Upper lobe of left lung (tissue), 6 donors: ENCODE measurements at places on chromosomes 7 and 10. TPM values are rescaled to one million over a fixed set of nuclear protein-coding genes. Genes with fewer than 3 reads are reported as not detected.
A peak's percentile ranks its signal among the peaks of the same experiment; 100 is the strongest.

GRCh38 chr10:29535012-29535777 is 99.6 kb downstream of the SVIL start:
- no peak overlapping the region for H3K4me3 ChIP-seq
- DNase-seq = no peak
- H3K27ac ChIP-seq = peak overlapping the region; percentile 56
- H3K4me1 ChIP-seq = peaks cover 8% of the 10 kb centered on the region
- peaks cover 18% of the 10 kb centered on the region for H3K36me3 ChIP-seq
- no peaks in the 10 kb centered on the region for H3K27me3 ChIP-seq

GRCh38 chr10:61987537-61987936 is 86.0 kb downstream of the ARID5B start:
- H3K36me3 ChIP-seq = no peaks in the 10 kb centered on the region
- no peak overlapping the region for H3K4me3 ChIP-seq
- peaks cover 10% of the 10 kb centered on the region for H3K4me1 ChIP-seq
- no peaks in the 10 kb centered on the region for H3K27me3 ChIP-seq
- DNase-seq = no peak

DNA sequence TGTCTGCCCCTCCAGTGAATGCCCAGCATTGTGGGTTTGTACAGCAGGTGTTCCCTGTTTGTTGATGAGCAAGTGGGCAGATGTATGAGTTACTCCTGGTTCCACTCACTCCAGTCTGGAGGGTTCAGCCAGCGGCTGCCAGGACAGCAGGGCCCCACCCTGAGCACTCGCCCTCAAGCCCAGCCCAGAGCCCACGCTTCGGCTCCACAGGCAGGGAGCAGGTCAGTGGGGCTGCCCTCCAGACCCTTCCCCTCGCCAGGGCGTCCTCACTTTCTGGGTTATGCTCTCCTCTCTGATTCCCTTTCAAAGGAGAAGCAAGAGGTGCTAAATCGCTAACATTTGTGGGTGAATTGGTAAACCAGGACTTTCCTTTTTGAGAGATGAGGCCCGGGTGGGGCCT is 4.8 kb upstream of the VIPR2 start:
- peaks cover 6% of the 10 kb centered on the region for H3K4me1 ChIP-seq
- no peak overlapping the region for H3K4me3 ChIP-seq
- no peak for DNase-seq
- H3K36me3 ChIP-seq = no peaks in the 10 kb centered on the region
- H3K27ac ChIP-seq = no peak overlapping the region

GRCh38 chr7:92699560-92699959 is 109.4 kb upstream of the FAM133B start:
- no peak for DNase-seq
- H3K4me3 ChIP-seq = no peak overlapping the region
- peak overlapping the region; percentile 51 for H3K27ac ChIP-seq
- H3K36me3 ChIP-seq = no peaks in the 10 kb centered on the region
- H3K27me3 ChIP-seq = no peaks in the 10 kb centered on the region

GRCh38 chr10:80589726-80590373 is 52.1 kb downstream of the SH2D4B start:
- no peak for DNase-seq
- no peaks in the 10 kb centered on the region for H3K27me3 ChIP-seq
- no peak overlapping the region for H3K27ac ChIP-seq

DNA sequence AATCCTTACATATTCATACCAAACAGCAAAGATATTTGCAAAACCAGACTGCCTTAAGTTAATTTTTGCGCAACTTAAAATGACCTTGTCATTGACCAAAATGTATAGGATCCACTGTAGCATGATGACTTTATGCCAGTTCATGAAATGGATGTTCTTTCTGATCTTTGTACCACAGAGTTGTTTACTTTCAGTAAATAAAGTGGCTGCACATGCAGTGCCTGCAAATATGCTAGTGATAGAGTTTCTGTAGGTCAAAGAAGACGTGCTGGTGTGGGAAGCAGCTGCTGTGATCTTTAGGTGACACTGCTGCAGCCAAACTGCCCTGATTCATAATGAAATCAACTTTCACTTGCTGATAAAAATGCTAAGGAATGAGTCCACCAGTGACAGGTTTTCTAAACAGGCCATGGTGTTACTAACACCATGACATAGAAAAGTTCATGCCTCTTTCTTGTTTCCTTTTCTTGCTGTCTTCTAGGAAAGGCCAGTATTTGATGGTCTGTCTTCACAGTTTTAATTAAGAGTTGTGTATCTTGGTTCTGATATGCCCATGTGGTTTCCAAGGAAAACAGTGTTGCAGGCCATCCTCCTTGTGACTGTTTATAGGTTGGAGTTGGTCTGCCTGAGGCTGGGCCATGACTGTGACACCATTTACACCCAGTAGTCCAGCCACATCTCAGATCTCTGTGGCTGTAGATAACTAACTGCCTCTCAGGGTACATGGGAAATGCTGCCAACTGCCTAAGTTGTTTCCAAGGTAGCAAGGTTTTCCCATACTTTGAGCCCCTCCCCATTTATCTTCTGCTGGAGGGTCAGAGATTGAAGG is 62.5 kb downstream of the INSYN2A start:
- no peak overlapping the region for H3K27ac ChIP-seq
- no peaks in the 10 kb centered on the region for H3K4me1 ChIP-seq
- H3K36me3 ChIP-seq = peaks cover 19% of the 10 kb centered on the region
- DNase-seq = no peak
- H3K27me3 ChIP-seq = no peaks in the 10 kb centered on the region

DNA sequence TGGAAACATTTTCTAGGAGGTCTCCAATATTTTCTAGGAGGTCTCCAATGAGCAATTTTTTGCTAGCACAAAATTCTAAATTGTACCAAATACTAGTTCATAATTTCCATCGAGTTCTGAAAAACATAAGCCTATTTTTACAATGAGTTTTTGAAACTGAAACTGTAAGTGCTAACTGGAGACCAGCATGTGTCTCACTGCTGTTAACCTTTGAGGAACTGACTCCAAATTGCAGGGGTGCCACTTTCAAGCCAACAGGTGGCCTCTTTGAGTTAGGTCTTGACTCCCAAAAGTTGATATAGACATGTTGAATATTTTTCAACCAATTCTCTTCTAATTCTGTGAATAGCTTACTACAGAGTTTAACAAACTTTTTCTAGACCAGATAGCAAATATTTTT is 58.8 kb downstream of the CAV1 start:
- no peak overlapping the region for H3K27ac ChIP-seq
- no peaks in the 10 kb centered on the region for H3K27me3 ChIP-seq
- no peak overlapping the region for H3K4me3 ChIP-seq
- no peak for DNase-seq
- peaks cover 9% of the 10 kb centered on the region for H3K4me1 ChIP-seq

DNA sequence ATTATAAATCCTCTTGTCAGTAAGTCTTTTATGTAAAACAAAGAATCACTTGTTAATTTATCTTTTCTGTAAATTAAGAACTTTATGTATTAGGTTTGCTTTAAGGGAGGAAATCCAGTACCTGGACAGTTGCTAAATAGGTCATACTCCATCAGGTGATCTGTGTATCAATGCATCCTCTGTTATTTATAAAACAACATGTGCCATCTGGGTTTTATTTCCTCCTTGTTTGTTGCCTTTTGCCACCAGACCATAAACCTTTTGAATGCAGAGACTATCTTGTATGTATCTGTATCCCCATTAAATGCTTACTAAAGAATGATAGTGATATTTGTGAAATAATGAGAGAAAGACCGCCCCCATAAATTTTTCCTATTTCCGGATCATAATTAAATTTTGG is 70.0 kb downstream of the SLC35B4 start:
- H3K27me3 ChIP-seq = no peaks in the 10 kb centered on the region
- no peak for DNase-seq
- no peaks in the 10 kb centered on the region for H3K36me3 ChIP-seq
- no peak overlapping the region for H3K27ac ChIP-seq
- H3K4me3 ChIP-seq = no peak overlapping the region
- H3K4me1 ChIP-seq = no peaks in the 10 kb centered on the region

GRCh38 chr7:157309988-157310668 is 26.7 kb upstream of the DNAJB6 start:
- DNase-seq = no peak
- no peak overlapping the region for H3K27ac ChIP-seq

DNA sequence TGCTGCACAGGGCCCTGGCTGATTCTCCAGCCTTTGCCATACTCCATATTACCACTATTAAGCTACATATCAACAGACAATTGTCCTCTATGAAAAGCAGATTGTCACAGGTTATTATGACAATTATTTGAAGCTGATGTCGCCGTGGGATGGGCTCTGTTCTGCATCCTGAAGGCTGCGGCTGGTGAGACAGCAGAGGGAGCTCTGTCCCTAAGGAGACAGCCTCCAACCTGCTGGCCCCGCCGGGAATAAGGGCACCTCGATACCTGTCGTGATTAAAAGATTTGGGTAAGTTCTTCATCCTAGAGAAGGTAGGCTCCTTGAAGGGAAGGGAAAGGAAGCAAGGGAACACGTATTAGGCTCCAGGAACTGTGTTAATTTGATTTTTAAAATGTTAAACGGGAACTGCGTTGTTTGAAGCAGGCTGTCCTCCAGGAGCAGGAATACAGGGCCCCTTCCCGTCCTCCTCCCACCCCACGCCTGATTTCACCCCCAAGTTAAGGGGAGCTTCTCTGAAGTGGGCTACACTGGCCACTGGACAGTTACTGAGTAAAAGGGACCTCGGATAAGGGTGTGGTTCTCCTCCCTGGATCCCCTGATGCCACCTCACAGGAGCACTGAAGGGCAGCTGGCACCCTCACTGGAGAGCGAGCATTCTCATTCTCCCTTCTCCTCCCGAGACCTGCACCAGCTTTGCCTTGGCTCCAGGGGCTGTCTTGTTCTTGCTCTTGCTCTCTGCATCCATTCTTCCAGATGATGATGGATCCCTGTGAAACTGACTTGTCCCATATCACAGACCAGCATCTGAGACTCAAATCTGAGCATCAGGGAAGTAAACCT is 11.8 kb upstream of the TIAL1 start:
- H3K36me3 ChIP-seq = no peaks in the 10 kb centered on the region
- H3K27ac ChIP-seq = no peak overlapping the region
- no peaks in the 10 kb centered on the region for H3K27me3 ChIP-seq
- no peak overlapping the region for H3K4me3 ChIP-seq
- no peaks in the 10 kb centered on the region for H3K4me1 ChIP-seq

- H3K4me1 ChIP-seq = no peaks in the 10 kb centered on the region
- no peak for DNase-seq
- H3K27ac ChIP-seq = no peak overlapping the region
Measured at GRCh38 chr10:51638737-51639136, 60.7 kb downstream of the CSTF2T start.

DNA sequence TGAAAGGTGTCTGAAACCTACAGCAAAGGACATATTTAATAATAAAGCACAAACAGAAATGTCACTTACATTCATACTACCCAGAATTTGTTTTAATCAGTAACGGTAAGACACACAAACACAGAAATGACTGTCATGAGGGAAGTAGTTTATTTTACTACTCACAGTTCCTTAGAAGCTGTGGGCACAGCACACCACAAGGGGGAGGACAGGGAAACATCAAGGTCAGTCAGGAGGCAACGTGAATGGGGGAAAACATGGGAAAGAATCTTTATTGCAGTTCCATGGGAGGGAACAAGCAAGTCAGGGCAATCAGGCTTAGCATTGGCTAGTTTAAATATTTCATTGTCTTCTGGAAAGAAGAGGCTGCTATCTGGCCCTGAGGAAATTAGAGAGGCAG is 123.8 kb upstream of the PDSS1 start:
- no peak overlapping the region for H3K4me3 ChIP-seq
- no peak for DNase-seq
- no peaks in the 10 kb centered on the region for H3K36me3 ChIP-seq
- no peak overlapping the region for H3K27ac ChIP-seq

- H3K4me1 ChIP-seq = no peaks in the 10 kb centered on the region
- no peak overlapping the region for H3K4me3 ChIP-seq
- no peaks in the 10 kb centered on the region for H3K27me3 ChIP-seq
- H3K36me3 ChIP-seq = no peaks in the 10 kb centered on the region
- H3K27ac ChIP-seq = no peak overlapping the region
- DNase-seq = no peak
Measured at GRCh38 chr10:48976196-48976595, 36.6 kb upstream of the LRRC18 start.

DNA sequence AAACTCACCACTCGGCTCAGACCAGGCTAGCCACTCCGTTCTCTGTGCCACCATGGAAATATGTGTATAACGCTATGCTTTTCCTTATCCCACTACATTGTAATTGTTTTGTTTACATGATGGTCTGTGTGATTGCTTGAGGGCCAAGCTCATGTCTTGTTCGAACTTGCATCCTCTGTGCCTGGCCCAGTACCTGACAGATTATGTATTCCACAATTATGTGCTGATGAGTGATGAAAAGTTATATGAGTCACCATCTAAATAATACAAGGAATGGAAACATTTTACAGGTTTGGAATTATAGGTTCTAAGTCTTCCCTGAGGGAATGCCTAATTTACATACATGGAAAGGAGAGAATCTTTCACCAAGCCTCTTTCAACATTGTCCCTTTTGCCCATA is 137.4 kb downstream of the C7orf25 start:
- no peaks in the 10 kb centered on the region for H3K4me1 ChIP-seq
- no peak overlapping the region for H3K4me3 ChIP-seq
- H3K27ac ChIP-seq = no peak overlapping the region
- DNase-seq = no peak
- H3K36me3 ChIP-seq = no peaks in the 10 kb centered on the region

DNA sequence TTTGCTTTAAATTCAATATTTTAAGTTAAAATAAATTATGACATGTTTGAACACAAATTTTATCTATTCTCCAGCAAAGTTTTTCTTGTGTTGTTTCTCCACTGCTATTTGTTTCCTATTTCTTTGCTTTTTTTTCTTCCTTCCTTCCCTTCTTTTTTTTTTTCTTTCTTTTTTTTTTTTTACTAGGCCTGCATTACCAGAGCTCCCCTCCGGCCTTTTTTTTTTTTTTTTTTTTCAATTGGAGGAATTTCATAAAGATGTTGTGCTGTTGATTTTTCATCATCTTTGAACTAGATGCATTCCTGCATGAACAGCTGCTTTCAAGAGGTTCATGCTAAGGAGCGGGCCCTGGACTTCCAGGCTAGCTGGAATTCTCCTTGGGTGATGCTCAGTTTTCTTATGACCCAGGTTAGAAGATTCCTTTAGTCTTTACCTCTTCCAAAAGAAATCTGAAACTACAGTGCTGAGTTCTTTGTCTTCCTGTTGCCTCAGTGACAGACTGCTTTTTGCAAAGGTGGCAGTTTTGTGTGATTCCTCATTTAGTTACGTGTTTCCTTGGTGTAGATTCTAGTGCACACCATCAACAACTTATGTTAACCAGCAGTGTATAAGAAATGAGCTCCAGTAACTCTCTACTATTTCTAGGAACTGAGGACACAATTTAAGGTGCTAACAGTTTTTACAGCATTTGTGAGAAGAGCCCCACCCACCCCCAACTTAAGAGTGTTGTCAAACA is 4.8 kb upstream of the CAMK1D start:
- H3K36me3 ChIP-seq = no peaks in the 10 kb centered on the region
- H3K4me1 ChIP-seq = peaks cover 8% of the 10 kb centered on the region
- no peaks in the 10 kb centered on the region for H3K27me3 ChIP-seq
- H3K27ac ChIP-seq = no peak overlapping the region
- H3K4me3 ChIP-seq = no peak overlapping the region

GRCh38 chr10:17731331-17732020 is 20.5 kb upstream of the TMEM236 start:
- no peak for DNase-seq
- no peaks in the 10 kb centered on the region for H3K36me3 ChIP-seq
- no peak overlapping the region for H3K4me3 ChIP-seq
- H3K27me3 ChIP-seq = no peaks in the 10 kb centered on the region

Gene UBE3C
- total RNA-seq = 43.7 TPM

Gene OR2A7
- 8.2 TPM for total RNA-seq

Gene LMOD2
- total RNA-seq = not detected

Gene ANKRD2
- total RNA-seq = not detected

Gene SORCS1
- total RNA-seq = 0.10 TPM

Gene SLC26A5
- 1.7 TPM for total RNA-seq

Gene SH3PXD2A
- total RNA-seq = 31.4 TPM

Gene CALD1
- 129 TPM for total RNA-seq

Gene AGMO
- total RNA-seq = not detected

Gene ATP6V0E2
- total RNA-seq = 29.3 TPM

Gene SPACDR
- 1.8 TPM for total RNA-seq
